ENCODE measurements at places on chromosomes 6 and 20.

GRCh38 chr6:161351858-161352257 is 78.0 kb upstream of the AGPAT4 start:
- DNase-seq = no peak

GRCh38 chr6:148379481-148379880 is 36.8 kb downstream of the SASH1 start:
- DNase-seq = no peak

GRCh38 chr6:3650959-3651697 is 100.4 kb downstream of the PXDC1 start:
- DNase-seq = no peak

- no peak for DNase-seq
These were observed 100.4 kb downstream of the TOX2 start for GRCh38 chr20:44014807-44015732.

DNA sequence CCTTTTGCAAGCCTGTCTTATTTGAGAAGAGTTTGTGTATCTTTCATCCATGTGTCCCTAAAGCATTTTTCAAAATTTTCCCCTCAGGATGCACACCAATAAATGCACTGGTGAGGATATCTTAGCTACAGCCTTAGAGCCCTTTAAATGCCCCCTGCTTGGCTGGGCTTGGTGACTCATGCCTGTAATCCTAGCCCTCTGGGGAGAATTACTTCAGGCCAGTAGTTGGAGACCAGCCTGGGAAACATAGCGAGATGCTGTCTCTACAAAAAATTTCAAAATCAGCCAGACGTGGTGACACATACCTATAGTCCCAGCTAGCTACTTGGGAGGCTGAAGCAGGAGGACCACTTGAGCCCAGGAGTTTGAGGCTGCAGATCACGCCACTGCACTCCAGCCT is 33.8 kb upstream of the PLCB4 start:
- peak; percentile 79 for DNase-seq
